ENCODE measurements at places on chromosomes 2 and 18.

- no peak for DNase-seq
These were observed 1090.2 kb downstream of the SUCLG1 start for GRCh38 chr2:83368916-83369315.

- no peak for DNase-seq
These were observed 53.1 kb downstream of the EHD3 start for GRCh38 chr2:31286961-31287550.

GRCh38 chr2:176535467-176536113 is 266.3 kb downstream of the MTX2 start:
- DNase-seq, result no peak

- DNase-seq, result no peak
These were observed 207.3 kb upstream of the APCDD1 start for GRCh38 chr18:10247021-10247741.

GRCh38 chr18:38052879-38053590 is 487.4 kb upstream of the CELF4 start:
- no peak for DNase-seq

GRCh38 chr2:190792956-190793888 is 87.4 kb upstream of the GLS start:
- no peak for DNase-seq

DNA sequence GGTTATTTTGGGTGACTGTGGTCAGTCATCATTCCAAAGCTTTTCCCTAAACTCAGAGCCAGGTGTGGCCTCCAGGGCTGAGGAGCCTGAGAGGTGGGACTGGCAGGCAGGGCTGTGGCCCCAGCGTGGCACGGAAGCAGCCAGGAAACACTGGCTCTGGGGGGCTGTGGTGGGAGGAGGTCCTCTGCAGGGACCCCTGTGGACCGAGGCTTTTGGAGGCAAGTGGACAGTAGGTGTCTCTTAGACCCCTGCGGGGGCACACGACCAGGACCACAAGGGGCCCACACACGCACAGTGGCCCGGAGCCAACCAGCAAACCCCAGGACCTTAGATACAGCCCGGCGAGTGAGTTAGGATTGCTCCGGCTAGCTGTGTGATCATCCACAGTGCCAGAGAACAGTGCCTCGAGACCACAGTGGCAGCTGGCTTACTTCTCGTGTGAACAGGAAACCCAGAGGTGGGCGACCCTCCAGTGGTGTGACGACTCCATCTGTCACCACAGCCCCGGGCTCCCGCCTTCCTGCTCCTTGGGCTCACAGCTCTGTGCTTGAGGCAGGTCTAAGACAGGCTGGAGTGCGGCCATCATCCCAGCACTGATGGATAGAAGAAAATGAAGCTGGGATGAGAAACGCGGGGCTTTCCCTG is 1.6 kb upstream of the RTP5 start:
- no peak for DNase-seq

GRCh38 chr2:241813644-241814392 is 4.8 kb downstream of the NEU4 start:
- no peak for DNase-seq

DNA sequence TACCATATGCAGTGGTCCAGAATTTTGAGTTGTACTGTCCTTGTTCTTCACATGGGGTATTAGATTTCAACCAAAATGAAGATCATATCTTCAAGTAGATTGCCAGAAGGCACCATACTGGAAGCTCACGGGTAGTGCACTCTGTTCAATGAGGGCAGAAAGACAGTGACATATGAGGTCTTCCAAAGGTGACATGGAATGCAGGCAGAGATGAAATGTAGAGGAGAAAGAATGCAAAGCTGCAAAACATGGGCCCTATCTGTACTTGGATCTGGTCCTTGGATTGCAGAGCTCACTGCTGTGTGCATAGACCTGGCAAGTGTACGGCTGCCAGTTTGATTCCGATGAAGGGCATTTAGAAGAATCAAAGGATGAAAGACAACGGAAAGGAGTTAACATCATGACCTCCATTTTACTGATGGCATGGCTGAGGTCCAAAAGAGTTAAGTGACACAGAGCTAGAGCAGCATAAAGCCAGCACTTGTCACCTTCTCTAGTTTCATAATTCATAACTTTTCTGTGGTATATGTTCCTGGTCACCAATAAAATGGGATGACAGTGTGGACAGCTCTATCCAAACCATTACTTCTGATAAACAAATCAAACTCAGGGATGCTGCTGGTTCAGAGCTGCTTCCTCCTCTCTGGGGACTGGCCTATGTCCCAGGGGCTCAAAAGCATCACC is 64.7 kb downstream of the BCL2 start:
- DNase-seq, result no peak

- no peak for DNase-seq
These were observed 27.0 kb downstream of the MSH6 start for GRCh38 chr2:47809903-47810302.

- no peak for DNase-seq
These were observed 1.4 kb upstream of the RNF103 start for GRCh38 chr2:86625096-86625495.

DNA sequence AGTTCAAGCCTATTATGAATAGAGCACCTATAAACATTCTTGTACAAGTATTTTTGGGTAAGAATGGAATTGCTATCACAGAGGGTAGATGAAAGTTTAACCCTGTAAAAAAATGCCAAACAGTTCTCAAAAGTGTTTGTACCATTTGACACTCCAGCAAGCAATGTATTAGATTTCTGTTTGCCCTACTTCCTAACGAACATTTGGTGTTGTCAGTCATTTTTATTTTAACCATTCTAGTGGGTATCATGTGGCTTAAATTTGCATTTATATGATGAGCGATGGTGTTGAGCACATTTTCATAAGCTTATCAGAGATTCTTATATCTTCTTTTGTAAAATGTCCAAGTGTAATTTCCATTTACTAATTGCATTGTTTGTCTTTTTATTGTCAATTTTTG is 608.2 kb upstream of the ACVR2A start:
- no peak for DNase-seq

GRCh38 chr2:148853458-148853857 is 21.6 kb upstream of the KIF5C start:
- DNase-seq, result no peak

DNA sequence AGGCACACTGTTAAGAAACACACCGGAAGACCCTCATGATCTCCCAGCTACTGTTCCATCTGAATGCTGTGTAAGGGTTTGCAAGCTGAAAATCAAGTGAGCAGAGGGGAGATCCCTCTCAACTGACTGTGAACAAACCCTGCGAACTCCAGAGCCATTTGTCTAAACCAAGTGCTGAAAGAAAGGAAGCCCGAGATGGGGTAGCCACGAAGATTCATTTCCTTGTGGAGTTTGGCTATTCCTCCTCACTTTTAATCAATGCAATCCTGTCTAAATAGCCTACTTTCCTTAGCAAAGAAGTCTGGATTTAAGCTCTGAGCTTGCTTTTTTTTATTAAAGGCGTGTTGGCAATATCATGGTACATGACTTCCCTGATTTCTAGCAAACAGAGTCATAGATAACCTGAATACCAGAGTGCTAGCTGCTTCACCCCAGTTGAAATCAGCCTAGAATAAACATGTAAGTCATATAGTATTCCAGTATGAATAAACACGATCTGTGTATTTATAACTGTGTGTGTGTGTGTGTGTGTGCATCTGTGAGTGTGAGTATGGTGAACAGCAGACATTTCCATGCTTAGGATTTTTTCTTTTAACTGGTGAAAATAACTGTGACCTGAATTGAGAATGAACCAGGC is 365.2 kb downstream of the ZNF521 start:
- DNase-seq, result no peak
